HFF-Myc (cell line): ENCODE measurements at places on chromosomes 2 and 18.
A peak's percentile ranks its signal among the peaks of the same experiment; 100 is the strongest.

DNA sequence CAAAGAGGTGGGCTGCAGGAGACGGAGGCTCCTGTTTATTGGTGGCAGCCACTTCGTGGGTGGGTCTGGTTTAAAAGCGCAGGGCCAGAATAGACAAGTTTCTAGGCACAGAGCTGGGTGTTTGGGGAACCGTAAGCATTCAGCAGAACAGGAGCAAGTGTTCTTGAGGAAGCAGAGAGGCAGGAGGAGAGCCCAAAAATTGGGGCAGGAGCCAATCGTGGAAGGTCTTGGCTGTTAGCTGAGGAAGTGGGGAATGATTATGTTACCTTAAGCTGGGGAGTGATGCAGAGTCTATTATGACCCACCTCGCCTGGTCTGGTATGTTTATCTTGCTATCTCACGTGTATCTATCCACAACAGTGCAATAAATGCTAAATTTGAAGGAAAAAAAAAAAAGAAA is 64.3 kb upstream of the ATL2 start:
- DNase-seq, result no peak

- no peak for DNase-seq
These were observed 155.8 kb downstream of the TDRD15 start for GRCh38 chr2:21279525-21279924.

GRCh38 chr2:231191896-231192872 is 6.2 kb upstream of the ARMC9 start:
- peak; percentile 82 for DNase-seq

- DNase-seq, result no peak
These were observed 62.7 kb downstream of the TRAPPC12 start for GRCh38 chr2:3442185-3442584.

- DNase-seq, result no peak
These were observed 23.1 kb downstream of the DCDC2C start for GRCh38 chr2:3726511-3726910.
